ENCODE measurements at places on chromosomes 6 and 20.

- no peak for DNase-seq
These were observed 9.7 kb upstream of the WFDC8 start for GRCh38 chr20:45588800-45589199.

DNA sequence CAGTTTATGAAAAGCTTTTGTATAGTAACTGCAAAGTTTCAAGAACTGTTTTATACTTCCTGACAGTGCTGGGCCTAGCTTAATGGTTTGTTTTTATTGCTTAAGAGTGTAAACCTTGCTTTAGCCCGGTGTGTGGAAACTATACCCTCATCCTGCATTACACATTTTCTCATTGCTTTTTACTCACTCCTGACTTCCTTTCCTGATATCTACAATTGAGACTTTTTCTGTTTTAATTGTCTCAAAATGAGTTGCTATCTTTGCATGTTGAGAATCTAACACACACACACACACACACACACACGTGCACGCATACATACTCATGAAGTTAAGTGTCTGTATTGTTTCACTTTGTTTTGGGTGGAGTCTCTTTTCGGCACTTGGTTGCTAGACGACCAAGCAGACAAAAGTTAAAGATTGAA lies 16.7 kb downstream of the BMP2 start:
- DNase-seq = no peak

DNA sequence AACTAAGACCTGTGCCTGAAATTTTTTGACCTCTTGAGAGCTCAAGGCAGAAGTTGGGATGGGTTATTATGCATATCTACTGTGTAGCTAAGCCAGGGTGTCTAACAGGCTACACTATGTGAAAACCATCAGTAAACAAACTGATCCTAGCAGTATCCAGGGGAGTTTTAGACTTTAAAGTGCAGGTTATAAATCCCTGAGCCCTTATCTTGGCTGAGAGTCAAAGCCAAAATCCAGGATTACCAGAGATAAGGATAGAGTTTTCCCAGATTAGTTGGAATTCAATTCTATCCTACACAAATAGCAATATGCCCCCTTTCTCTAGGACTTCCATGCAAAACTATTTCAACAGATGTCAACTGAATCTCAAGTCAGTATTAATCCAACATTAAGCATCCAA lies 1229.7 kb downstream of the GRIK2 start:
- no peak for DNase-seq

- no peak for DNase-seq
These were observed 19.6 kb downstream of the RRBP1 start for GRCh38 chr20:17662333-17663039.

DNA sequence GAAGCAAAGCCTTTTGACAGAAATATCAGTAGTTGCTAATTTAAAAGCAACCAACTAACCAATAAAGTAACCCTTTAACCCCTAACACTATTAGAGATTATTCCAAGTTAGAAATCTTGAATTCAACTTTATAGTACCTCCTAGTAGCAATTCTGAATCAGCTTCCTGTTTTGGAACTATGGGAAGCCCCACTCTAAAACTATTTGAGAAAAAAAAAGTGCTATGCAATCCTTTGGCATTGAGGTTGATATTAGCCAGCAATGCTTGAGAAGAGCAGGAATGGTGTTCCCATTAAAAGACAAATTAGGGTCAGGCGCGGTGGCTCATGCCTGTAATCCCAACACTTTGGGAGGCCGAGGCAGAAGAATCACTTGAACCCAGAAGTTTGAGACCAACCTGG lies 306.2 kb upstream of the ZFP64 start:
- DNase-seq = no peak

GRCh38 chr6:108686896-108687295 lies 126.2 kb downstream of the FOXO3 start:
- DNase-seq = no peak

GRCh38 chr6:85115876-85116275 lies 334.0 kb upstream of the NT5E start:
- no peak for DNase-seq

GRCh38 chr6:145838305-145838704 lies 23.7 kb upstream of the FBXO30 start:
- no peak for DNase-seq

DNA sequence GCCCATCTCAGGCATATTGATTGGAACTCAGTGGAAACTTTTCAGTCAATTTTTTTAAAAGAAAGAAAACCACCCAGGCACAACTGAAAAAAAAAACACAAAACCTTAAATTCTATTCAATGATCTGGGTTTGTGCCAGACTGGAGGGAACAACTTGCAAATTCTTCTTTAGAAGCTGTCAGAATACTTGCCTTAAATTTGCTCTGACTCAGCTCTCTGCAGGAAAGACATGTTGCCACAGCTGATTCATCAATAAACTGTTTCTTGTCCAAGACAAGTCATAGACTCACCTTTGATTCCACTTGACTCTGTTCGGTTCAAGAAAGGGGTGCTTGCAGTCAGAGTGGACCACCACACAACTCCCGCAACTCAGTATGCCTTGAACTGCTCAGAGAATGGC lies 117.8 kb upstream of the F13A1 start:
- DNase-seq = no peak

Measured in stimulated activated CD8-positive, alpha-beta memory T cell treated with anti-CD3 and anti-CD28 coated beads, Interleukin-4, amount 100 ng/mL, for 1 hour (primary cell).